GM04504 (cell line): ENCODE measurements at places on chromosomes 13 and 19.
A peak's percentile ranks its signal among the peaks of the same experiment; 100 is the strongest.

DNA sequence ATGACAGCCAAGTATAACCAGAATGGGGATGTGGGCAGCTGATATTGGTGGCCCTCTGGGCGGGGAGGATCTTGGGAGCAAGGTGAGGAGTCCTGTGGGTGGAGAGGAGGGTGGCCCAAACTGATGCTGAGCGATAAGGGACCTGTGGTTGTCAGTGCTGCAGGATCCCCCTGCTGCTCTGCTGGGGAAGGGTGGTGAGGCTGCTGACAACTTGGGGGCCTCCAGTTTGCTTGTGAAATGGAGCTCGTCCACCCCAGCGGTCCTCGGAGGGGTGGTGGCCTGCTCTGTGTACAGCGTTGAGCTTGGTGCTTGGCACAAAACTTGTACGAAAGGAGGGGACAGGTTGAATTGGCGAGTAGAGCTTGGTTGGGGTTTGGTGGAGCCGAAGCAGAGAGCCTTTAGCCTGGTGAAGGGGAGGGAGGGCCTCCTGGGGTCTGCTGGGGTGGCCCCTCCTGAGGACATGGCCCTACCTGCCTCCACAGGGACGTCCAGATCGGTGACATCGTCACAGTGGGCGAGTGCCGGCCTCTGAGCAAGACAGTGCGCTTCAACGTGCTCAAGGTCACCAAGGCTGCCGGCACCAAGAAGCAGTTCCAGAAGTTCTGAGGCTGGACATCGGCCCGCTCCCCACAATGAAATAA lies 2.9 kb downstream of the RPS11 start:
- DNase-seq = no peak

- DNase-seq = peak; percentile 3
These were observed 22.3 kb downstream of the NLRP11 start for GRCh38 chr19:55809381-55810058.

- DNase-seq = peak; percentile 48
These were observed at the start of gene B3GNT8 for GRCh38 chr19:41426952-41427646. B3GNT8 (minus strand) TSS chr19:41427374; CDS start chr19:41426778, 596 bp downstream.

GRCh38 chr19:48533770-48534169 lies 18.2 kb upstream of the SULT2B1 start:
- DNase-seq = no peak

GRCh38 chr19:24000656-24001055 lies 86.0 kb downstream of the ZNF726 start:
- no peak for DNase-seq

DNA sequence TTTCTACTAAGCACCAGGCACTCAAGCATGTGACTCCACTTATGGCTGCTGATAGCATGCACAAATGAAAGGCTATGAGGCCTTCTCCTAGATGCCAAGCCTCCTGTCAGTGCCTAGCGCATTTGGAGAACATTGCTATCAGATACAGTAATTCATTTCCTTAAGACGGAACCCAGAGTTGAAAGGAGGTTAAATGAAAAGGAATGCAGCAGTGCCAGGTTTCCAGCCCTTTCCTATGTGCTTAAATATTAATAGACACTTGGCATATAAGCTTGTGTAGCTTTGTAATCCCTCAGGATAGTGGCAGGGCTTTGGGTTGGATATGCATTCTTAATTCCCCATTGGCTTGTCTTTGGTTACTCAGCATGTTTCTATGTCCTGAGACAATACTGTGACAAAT lies 140.1 kb upstream of the FRY start:
- DNase-seq = no peak

DNA sequence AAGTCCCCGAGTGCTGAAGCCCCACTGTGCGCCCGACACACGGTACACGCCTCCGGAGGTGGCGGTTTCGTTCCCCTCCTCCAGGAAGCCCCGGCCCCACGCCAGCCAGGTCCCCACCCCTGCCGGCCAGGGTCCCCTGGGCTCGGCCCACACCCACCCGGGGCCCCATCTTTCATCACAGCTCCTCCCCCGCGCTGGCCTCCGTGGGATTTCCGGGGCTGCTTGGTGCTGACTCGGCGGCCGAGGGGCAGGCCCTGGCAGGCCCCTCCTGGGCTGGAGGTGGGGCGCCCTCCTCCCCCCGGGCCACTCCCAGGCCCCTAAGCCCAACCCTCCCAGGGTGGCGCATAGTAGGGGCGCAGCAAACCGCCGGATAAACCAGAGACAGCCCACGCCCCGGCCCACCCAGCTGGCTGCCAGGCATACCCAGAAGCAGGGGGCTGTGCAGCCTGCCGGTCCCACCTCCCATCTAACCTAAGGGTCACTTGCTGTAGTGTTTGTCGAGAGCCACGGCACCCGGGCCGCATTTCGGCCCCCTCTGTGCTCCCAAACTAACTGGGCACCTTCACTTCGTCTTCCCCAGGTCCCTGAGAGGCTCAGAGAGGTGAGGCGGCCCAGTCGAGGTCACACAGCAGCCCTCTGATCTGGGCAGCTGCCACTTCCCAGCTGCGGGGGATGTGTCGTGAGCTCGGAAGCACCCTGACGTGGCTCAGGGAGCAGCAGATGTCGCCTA lies 6.6 kb downstream of the ZBTB7A start:
- DNase-seq = no peak

DNA sequence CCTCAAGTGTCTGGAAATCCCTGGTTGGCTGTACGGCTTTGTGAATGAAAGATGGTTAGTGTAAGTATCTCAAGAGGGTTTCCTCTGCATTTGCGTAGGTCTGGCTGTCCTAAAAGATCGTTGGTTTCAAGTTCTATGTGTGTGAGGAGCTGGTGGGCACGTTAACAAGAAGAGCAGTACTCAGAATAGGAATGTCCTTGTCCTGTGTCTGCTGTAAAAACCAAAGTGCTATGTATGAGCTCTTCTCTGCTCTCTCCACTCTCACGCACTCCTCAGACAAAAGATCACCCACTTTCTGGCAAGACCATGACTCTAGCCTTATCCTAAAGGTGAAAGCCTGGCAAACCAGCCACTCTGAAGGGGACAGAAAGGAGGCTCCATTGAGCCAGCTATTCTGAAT lies 39.1 kb downstream of the USP12 start:
- no peak for DNase-seq

GRCh38 chr13:97856304-97856675 lies 97.2 kb upstream of the IPO5 start:
- no peak for DNase-seq

GRCh38 chr13:80006940-80007339 lies 334.0 kb downstream of the SPRY2 start:
- DNase-seq = no peak

DNA sequence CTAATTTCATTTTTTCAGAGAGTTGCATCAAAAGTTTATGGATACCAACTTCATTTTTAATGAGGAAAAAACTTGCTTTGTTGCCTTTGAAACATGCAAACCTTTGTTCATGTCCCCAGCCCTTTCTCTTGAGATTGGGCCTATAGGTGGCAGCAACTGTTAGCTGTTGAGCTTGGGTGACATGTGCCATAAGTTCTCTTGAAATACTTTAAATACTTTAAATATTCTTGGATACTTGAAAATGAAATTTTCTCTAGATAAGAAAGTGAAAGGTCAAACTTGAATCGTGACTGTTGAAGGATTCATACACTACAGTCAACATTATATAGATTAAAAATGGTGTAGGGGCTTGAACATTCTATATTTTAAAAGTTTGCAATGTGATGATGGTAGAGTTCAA lies 294.9 kb downstream of the NDFIP2 start:
- peak; percentile 50 for DNase-seq

- no peak for DNase-seq
These were observed 387.5 kb downstream of the LMO7 start for GRCh38 chr13:76023652-76024051.

- DNase-seq = no peak
These were observed 15.3 kb downstream of the TTYH1 start for GRCh38 chr19:54430306-54431254.

DNA sequence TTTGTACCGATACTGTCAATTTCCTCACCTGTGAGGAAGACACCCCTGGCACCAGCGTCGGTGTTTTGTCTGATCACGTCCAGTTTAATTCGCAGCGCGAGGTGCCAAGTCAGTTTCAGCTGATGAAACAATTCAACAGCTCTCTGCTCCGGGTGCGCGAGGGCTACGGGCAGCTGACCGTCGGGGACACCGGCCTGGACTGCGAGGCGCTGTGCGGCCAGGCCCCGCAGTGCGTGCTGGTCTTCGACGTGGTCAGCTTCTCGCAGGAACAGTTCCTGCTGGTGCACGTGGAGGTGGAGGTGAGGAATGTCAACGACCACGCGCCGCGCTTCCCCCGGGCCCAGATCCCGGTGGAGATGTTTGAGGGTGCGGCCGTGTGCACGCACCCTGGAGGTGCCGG lies 171.5 kb downstream of the OLFM4 start:
- no peak for DNase-seq

DNA sequence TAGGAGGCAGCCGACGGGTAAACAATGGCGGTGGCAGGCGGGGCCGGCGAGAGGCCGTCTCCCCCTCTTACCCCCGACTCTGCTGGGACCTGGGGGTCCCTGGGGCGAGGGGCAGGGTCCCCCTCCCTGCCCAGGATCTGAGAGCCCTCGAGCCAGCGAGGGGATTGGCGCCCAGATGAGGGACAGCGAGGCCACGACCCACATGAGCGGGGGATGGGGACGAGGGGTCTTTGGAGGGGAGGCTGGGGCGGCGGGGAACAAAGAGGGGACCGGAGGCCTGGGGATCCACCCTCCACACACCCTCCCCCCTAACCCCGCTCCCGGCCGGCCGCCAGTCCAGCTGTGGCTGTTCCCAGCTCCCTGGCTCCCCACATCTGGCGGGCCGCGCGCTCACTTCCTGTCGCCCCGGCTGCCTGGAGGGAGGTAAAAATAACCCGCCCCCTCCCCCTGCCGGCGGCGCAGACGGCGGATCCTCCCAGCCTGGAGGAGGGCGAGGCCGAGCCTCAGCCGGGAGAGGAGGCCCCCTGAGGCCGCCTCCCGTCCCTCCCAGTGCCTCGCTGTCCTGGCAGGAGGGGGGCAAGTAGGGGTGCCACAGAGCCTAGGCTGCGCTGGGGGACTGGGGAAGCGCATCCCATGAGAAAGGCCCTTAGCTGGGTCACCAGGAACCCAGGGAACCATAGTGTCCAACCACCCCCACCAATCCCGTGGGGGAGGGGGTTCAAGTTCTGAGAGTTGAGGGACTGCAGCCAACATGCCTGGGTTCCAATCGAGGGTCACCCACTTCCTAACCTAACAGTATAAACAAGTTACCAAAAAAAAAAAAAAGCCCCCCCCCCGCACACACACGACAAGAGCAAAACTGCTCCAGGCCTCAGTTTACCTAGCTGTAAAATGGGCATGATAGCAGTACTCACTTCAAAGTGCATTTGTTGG lies 29.3 kb upstream of the NANOS3 start:
- DNase-seq = peak; percentile 86

- peak; percentile 43 for DNase-seq
These were observed 3.7 kb downstream of the KASH5 start for GRCh38 chr19:49391581-49392399.

DNA sequence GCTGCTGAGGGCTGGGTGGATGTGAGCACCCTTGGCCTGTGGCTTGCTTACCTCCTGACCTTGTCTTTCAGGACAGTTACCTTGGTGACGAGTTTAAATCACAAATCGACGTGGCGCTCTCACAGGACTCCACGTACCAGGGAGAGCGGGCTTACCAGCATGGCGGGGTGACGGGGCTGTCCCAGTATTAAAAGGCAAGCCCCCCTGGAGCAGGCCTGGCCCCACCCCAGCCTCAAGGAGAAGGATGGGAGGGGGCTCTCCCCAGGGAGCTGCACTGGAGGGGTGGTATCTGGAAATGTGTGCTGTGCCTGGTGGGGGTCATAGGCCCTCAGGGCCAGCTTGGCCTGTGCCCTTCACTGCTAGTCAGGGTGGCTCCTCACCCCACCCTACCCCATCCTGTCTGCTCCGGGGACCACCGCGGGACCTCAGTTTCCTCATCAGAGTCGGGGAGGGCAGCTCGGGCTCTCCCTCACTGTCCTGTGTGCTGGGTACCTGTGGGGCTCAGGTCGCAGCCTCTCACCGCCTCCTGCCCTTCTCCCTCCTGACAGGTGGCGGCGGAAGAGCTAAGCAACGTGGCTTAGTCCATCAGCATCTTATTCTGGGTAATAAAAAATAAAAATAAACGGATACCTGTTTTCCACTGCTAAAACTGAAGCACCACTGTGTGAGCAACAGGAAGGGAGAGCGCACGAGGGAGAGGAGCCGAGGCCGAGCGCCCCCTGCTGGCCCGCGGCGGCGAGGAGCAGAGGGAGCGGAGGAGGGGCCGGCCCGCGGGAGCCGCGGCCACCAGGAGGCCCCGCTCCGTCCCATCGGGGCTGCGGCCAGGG lies 29.8 kb downstream of the CERS1 start:
- DNase-seq = no peak

- DNase-seq = no peak
These were observed 5.7 kb downstream of the MIDN start for GRCh38 chr19:1254081-1254527.

DNA sequence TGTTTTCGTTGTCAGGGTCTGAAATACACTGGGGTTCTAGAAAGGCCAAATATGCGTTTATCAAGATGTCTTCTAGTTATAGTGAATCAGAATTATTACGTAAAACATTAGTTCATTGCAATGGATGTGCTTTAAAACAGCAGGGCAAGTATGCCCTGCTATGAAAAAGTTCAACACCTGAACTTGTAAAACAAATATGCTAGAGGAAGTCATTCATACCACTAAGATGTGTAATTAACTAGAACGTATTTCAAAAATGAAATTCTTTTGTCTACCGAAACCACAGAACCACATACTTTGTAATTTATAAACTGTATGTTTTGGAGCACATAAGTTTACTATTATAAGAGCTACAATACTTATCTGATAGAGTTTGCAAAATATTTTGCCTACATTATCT lies 266.2 kb downstream of the KCTD12 start:
- DNase-seq = no peak

GRCh38 chr13:87675851-87676250 lies 4.7 kb downstream of the SLITRK5 start:
- DNase-seq = no peak

GRCh38 chr19:21460686-21461085 lies 44.7 kb upstream of the ZNF429 start:
- DNase-seq = no peak

DNA sequence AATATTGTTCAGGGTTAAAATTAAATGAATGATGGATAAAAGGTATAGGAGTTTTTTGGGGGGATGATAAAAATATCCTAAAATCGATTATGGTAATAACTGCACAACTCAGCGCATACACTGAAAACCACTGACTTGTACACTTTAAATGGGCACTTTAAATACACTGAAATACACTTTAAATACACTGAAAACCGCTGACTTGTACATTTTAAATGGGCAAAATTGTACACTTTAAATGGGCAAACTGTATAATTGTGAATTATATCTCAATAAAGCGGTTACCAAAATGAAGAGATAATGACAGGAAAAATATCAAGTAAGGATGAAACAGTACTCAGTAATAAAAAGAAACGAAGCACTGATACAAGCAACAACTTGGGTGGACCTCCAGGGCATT lies 1.5 kb downstream of the LIG1 start:
- no peak for DNase-seq

DNA sequence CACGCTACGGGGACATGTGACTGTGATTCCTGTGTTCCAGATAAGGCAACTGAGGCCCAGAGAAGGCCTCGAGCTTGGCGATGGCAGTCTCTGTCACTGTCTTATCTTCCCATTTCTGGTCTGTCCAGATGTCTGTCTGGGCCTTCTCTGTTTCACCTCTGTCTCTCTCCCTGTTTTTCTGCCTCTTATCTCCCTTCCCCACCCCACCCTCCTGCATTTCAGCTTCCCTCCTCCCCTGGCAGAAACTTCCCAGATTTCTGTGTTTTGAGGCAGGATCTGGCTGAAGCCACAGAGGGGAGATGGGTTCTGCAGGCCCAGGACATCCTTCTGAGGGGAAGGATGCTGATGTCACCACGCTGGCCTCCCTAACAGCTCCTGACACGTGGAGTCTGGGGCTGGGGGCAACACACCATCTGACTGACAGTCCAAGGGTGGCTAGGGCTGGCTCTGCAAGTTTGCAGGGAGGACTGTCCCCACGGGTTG lies 14.4 kb downstream of the PAK4 start:
- no peak for DNase-seq
